ENCODE measurements at places on chromosomes 1 and 21.
A peak's percentile ranks its signal among the peaks of the same experiment; 100 is the strongest.

GRCh38 chr1:240737298-240737697 is 125.3 kb upstream of the GREM2 start:
- DNase-seq = no peak

DNA sequence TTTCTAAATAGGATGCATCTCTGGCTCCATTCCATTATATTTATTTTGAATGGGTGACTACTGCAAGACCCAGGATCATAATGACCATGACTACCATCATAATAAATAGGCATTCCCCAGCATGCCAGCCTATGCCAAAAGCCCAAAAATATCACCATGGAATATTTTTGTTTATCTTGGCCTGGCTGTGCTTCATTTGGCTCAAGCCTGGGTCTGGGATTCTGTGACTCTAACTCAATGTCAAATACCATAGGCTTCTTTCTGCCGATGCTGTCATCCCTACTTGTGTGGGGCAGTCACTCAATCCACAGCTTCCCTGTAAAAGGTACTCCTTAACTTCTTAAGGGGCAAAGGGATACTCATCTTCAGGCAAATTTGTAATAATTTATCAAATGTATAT is 66.6 kb downstream of the DIRAS3 start:
- no peak for DNase-seq

DNA sequence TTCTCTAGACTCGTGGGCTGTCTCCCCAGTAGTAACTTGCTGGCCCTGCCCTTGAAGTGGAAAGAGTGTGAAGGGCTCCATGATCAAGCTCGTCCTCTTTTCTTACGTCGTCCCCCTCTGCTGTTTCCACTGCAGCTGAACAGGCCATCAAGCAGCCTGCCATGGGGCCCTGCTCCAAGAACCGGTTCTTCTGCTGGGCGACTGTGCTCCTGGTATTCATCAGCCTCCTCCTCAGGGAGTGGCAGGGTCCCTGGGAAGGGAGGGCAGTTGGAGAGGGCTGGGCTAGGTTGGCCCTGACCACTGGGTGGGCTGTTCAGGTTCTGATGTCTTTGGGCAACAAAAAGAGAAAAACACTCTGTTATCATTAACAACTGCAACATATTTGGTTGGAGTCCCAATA is 151.5 kb downstream of the FCRL5 start:
- DNase-seq = no peak

- DNase-seq = no peak
Observed at GRCh38 chr21:14245711-14246110, 29.8 kb downstream of the RBM11 start.

GRCh38 chr1:53549781-53550180 is 90.6 kb downstream of the DMRTB1 start:
- peak; percentile 6 for DNase-seq

- no peak for DNase-seq
Observed at GRCh38 chr1:181390410-181391077, 92.8 kb upstream of the CACNA1E start.

DNA sequence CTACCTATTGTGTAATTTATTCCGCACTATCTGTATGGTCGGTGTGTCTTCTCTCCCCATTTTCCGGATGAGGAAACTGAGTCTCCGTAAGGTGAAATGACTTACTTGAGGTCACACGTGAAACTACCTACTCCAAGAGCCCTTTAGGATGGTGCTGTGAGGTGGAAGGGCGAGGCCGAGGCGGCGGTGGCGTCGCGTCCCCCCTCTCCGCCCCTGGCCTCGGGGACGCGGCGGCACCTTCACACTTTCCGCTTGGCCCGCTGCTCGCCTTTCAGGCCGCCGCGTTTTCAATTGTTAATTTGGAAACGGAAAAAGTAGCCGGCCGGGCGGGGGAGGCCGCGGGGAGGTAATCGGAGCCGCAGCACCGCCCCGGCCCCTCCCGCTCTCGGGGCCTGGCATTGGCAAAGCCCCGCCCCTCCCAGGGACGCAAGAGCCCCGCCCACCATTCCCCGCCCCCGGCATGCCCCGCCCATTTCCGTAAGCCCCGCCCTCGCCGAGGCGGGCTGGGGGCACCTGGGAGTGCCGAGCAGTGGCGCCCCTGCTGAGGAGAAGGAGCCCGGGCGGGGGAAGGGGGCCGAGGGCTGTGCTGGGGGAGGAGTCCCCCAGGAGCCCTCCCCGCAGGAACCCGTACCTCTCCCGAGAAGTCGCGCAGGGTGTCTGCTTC is 18.6 kb downstream of the KCNQ4 start:
- DNase-seq = peak; percentile 79

GRCh38 chr1:21051177-21051825 is 125.4 kb downstream of the EIF4G3 start:
- DNase-seq = no peak

DNA sequence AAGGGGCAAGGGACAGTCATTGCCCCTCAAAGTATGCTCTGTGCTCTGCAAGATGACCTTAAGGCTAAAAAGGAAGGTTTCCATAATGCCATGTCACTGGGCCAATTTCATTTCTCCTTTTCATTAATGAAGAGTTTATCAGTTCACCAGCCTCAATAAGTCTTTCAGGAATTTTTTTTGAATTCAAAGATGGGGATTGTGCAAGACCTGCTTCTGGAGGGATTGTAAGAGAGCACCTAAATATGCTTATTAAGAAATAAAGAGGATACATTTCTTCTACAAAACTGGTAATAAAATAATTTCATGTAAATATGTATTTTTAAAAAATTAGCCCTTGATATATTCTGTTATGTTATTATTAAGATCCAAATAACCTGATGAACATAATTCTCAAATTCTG is 86.8 kb upstream of the RGS4 start:
- DNase-seq = no peak

GRCh38 chr1:230237009-230237370 is 170.0 kb downstream of the GALNT2 start:
- no peak for DNase-seq

DNA sequence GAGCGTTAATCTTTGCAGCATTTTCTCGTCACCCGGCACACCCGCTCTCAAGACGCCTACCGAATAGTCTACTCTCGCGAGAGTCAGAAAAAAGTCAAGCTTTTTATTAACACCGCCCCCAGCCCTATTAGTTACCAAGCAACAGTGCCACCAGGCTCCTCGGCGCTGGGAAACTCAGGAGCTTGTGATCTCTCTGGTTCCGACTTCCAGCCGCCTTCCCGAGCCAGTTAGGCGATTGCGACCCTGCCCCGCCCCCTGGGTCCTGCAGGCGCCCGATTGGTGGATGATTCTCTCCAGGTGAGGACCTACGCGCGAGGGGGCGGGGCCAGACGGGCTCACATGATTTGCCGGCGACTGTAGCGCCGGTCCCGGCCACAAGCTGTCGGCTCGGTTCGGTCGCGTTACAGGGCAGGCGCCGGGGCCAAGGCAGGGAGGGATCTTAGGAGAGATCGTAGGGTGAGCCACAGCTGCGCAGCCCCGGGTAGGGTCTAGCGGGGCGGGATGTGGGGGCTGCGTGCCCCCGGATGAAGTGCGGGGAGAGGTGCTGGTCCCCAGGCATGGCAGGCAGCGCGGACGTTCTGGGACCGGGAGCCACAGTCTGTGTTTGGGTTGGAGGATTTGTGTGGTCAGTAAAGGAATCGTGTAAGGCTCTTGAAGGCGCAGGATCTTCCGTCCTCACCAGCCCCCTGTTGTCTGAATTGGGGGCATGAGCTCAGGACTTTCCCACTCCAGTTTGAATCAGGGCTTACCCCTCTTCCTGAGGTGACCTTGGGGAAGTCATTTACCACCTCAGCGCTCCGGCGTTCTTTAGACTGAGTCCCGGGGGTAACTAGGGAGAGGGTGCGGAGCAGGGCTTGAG is at the start of gene PFKFB2:
PFKFB2 (plus strand) TSS at position 365 of the 859 bp plus-strand sequence. CDS start 1,443 bp downstream, outside the sequence.
- DNase-seq = peak; percentile 96

GRCh38 chr1:169100208-169100607 is 6.3 kb upstream of the ATP1B1 start:
- DNase-seq = no peak

- DNase-seq = no peak
Observed at GRCh38 chr1:69743146-69743545, 175.4 kb downstream of the LRRC7 start.

- DNase-seq = no peak
Observed at GRCh38 chr1:76744989-76745388, 122.3 kb upstream of the ST6GALNAC5 start.

- DNase-seq = no peak
Observed at GRCh38 chr21:27713154-27714109, 746.5 kb upstream of the ADAMTS5 start.

DNA sequence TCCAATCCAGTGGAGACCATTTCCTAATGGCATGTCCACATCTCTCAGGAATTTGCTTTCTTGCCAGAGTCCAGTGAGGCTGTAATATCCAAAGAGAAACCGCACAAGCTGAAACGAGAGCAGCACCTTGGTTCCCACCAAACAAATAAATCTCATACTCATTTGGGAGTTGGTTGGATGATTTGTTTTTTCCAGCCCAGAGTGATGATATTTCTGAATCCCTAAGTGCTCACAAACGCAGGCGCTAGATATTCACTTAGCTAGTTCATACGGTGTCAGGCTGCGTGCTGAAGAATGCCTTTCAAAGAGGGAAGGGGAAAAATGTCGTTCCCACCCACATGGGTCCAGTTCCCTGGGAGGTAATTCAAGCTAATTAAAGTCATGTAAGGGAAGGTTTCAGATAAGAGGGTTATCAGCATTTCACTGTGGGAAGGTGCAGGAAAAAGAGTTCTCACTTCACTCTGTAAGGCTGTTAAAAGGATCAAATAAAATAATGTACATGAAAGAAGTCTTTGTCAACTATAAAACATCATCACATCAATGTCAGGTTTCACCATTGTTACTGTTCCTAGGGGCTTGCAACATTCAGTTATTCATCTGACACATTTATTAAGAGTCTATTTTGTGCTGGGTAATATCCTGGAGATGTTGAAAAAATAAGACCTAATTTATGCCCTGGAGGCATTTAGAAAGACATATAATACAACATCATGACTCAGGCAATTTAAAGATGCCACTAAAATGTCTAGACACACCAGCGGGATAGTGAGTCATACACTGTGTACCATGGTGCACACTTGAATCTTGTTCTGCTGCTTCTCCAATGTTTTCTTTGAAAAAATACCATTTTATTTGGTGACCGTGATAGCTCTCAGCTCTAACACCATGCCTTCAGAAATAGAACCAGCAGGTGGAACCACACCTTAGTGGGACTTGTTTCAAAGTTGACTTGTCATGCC is 19.3 kb downstream of the DPT start:
- DNase-seq = no peak

DNA sequence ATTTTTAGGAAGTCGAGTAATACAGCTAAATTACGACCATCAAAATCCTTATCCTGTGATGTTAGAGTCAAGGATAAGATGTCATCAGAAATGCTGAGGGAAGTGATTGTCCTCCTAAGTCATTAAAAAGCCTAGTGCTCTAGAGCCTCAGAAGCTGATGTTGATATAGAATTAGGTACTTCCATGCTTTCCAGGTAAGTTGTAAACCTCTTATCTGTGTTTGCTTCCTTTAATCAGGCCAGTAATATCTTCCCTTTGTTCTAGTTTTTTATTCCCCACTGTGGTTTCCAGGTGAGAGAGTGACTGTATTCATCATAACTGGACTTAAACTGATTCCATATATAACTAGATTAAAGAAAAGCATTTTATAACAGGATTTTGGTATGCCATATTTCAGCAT is 44.4 kb downstream of the SMG7 start:
- DNase-seq = no peak

DNA sequence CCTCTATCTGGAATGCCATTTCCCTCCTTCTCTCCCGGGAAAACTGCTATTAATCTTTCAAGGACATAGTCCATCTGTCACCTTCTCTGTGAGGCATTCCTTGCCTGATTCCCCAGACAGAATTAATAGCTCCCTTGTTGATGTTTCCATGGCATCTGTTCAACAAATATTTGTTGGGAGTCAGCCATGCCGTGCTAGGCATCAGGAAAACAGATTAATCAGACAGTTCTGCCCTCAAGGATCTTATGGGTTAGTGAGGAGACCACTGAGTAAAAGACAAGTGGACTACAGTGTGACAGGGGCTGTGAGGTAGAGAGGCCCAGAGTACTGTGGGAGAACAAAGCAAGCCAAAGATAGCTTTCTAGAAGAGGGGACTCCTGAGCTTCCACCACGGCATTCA is 11.4 kb upstream of the MAGOH start:
- DNase-seq = no peak
